ENCODE measurements at places on chromosomes 5 and 9.
A peak's percentile ranks its signal among the peaks of the same experiment; 100 is the strongest.

DNA sequence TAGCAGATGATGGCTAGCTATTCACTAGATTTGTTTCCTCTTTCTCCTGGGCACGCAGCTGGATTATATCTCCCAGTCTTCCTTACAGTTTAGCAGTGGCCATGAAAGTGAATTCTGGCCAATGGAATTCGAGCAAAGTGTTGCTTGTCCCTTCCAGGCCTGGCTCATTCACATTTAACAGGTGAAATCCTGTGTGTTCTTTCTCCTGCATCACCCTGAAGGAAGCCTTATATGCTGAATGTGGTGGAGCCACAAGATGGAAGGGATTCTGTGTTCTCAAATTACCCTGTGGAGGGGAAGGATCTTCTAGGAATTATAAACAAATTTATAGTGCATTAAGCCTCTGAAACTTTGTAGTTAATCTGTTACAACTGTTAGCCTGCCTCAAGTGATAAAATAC is 8.2 kb upstream of the ELOVL7 start:
- DNase-seq: no peak

DNA sequence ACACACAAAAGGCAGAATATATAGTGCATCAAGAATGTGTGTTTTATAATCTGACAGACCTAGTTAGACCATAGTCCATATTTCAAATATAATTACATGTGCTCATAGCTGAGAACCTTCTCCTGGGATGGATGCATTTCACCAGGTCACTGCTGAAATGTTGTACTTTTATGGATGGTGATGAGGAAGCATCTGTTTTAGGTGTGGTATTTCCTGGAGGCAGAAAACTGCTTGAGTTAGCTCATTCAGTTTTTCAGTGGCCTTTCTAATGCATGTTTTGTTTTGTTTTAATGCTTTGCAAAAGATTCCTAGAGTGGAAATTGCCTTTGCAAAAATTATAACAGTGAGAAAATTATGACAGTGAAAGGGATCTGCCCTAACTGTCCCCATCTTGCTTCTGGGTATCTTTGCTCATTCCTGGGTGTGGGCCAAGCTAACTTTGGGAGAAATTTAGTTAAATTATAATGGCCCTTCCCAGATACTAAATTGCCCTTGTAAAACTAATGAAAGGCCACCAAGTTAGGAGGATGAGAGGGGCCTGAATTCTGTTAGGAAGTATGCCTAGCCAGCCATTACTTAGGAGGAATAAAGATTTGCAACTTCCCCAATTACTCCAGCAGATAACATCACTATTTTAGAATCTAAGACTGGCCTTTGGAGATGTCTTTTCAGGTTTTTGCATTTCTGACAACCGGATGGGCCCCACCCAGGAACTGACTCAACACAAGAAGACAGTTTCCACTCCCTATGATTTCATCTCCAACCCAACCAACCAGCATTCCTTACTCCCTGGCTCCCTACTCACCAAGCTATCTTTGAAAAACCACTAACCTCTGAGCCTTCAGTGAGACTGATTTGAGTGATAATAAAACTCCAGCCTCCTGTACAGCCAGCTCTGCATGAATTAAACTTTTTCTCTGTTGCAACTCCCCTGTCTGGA is 7.0 kb upstream of the IL12B start:
- no peak for DNase-seq

GRCh38 chr9:118644066-118644465 is 725.2 kb downstream of the BRINP1 start:
- DNase-seq: no peak

DNA sequence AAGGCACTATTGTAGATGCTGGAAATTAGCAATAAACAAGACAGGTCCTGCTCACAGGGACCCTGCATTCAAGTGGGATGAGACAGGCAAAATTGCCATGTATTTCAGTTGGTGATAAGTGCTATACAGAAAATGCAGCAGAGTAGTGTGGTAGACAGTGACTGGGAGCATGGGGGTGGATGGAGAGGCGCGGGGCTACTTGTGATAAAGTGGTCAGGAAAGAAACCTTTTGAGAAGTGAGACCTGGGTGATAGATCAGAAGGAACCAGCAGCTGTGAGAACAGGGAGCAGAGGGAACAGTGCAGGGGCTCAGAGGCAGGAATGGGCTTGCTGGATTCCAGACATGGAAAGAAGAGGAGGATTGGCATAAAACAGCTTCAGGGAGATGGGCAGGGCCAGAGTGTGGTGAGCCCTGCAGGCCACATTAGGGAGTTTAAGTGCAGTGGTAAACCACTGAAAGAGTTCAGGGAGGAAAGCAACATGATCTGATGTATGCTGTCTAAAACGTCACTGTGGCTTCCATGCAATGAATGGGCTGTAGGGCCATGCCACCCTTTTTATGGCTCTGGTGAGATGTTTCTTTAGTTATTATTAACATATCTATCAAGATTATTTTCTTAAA is 7.3 kb downstream of the CRHBP start:
- DNase-seq: no peak

- DNase-seq: no peak
Observed at GRCh38 chr9:123305879-123306278, 37.5 kb upstream of the STRBP start.

- no peak for DNase-seq
Observed at GRCh38 chr5:78242001-78242400, 52.5 kb downstream of the AP3B1 start.

DNA sequence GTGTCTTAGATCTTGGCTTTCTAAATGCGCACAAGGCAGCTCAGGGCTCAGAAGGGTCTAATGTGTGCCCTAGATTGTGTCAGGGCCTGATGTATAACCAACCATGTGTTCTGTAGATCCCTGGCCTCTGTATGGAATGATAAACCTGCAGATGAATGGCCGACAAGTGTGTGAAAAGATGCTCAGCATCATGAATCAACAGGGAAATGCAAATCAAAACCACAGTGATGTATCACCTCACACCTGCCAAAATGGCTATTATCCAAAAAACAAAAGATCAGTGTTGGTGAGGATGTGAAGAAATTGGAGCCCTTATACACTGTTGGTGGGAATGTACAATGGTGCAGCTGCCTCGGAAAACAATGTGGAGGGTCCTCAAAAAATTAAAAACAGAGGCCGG is 489.8 kb downstream of the SEMA5A start:
- DNase-seq: no peak

DNA sequence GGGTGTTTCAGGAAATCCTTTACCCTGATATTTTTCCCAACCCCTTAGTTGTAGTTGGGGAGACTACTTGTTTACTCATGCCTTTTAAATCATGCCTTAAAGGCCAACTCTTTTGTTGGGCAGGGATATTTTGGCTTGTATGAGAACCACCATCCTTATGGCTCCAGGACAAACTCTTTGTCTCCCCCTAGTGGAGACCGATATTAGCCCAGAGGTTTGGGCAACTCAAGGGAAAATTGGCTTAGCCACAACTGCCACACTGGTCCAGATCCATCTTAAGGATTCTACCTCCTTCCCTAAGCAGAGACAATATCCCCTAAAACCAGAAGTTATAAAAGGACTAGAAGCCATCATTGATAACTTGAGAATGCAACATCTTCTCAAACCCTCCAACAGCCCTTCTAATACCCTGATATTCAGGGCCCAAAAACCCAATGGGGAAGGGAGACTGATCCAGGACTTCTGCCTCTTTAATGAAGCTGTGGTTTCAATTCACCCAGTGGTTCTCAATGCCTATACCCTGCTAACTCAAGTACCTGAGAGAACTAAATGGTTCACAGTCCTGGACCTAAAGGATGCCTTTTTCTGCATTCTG is 100.9 kb upstream of the HCN1 start:
- DNase-seq: no peak

GRCh38 chr5:133203317-133204305 is 151.8 kb downstream of the HSPA4 start:
- DNase-seq: no peak

DNA sequence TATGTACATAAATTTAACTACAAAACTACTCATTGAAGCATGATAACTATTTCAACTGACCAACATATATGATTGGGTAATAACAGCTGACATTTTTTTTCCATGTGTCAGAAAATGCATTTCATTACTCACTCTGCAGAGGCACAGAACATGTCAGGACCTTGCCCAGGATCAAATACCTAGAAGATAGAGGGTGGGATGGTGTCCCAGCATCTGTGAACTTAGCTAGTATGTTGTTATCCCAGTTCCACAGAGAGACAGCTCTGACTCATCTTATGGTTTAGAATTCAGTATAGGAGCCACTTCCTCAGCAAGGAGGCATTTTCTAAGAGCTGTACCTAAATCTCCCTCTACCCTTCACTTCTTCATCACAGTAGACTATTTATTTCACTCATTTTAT is 1198.6 kb upstream of the ACO1 start:
- DNase-seq: no peak

- no peak for DNase-seq
Observed at GRCh38 chr9:122228568-122229484, at the start of gene LHX6. Gene LHX6, minus strand, starts transcription at chr9:122228957. Its CDS starts 217 bp downstream, at chr9:122228740.

DNA sequence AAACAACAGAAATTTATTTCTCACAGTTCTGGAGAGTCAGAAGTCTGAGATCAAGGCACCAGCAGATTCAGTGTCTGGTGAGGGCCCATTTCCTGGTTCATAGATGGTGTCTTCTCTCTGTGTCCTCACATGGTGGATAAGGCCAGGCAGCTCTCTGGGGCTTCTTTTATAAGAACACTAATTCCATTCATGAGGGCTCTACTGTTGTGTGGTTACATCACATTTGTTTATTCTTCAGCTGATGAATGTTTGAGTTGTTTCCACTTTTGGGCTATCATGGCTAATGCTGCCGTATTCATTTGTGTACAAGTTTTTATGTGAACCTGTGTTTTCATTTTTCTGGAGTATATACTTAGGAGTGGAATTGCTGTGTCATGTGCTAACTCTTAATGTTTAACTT is 35.2 kb downstream of the DDX4 start:
- no peak for DNase-seq

- DNase-seq: no peak
Observed at GRCh38 chr9:112037281-112038016, 137.6 kb downstream of the SUSD1 start.

- DNase-seq: no peak
Observed at GRCh38 chr5:68505917-68506860, 290.6 kb downstream of the PIK3R1 start.

DNA sequence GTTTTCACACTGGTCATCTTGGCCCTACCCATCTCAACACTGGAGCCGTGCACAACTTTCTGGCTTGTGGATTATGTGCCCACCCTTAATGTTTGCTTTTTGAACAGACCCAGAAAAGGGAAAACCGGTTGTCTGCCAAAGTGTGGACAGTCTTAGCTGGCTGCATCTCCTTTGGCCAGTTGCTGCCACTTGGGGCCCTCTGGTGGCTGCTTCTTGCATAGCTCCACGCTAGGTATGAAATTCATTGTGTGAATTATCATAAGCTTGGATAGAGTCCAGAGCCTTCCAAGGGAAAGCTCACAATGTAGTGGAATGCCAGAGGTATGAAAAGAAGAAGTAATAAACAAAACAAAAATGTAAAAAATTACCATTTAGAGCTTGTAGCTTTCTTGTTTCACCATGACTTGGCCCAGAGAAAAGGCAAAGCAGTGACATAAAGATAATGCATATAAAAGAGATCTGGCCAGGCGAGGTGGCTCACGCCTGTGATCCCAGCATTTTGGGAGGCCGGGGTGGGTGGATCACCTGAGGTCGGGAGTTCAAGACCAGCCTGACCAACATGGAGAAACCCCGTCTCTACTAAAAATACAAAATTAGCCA is 12.5 kb upstream of the SLC36A3 start:
- DNase-seq: peak; percentile 22

GRCh38 chr9:95140821-95141220 is 176.7 kb downstream of the FANCC start:
- no peak for DNase-seq

DNA sequence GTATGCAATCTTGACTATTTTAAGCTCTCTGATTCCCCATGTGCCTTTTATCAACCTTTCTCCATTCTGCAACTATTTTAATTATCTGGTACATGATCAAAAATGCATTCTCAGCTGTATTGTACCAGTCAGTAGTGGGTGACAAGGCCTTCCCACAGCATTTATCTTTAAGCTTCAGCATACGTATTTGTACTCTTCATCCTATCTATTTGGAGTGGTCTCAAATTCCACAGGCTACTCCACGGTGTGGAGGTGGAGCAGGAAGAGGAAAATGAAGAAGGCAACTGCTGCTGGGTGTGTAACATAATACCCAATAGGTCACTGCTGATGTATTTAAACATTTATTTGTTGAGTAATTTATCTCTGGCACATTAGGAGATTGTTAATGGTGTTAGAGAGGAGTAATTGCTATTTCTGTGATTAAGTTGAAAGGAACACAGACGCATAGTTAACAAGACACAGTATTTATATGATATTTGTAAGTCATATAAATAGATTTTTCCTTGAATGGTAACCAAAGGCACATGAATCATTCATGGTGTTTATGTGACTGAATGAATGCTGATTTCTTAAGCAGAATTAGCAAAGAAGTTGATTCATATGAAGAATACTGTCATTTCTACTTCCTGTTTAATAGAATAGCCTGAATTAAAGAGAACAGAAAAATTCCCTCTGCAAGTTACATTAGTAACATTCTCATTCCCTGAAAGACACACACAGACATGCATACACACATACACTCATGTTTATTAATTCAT is 153.8 kb upstream of the NR3C1 start:
- no peak for DNase-seq

- no peak for DNase-seq
Observed at GRCh38 chr9:72533322-72533721, 11.9 kb downstream of the TMC1 start.

- no peak for DNase-seq
Observed at GRCh38 chr9:138007918-138008841, 130.6 kb downstream of the CACNA1B start.
